Stimulated activated CD4-positive, alpha-beta T cell treated with anti-CD3 and anti-CD28 coated beads, Interleukin-1b, Interleukin-23, amount 100 ng/mL, for 24 hours (primary cell): ENCODE measurements at places on chromosomes 2 and 18.

GRCh38 chr18:58337686-58338085 is 291.2 kb downstream of the ALPK2 start:
- DNase-seq, result no peak

DNA sequence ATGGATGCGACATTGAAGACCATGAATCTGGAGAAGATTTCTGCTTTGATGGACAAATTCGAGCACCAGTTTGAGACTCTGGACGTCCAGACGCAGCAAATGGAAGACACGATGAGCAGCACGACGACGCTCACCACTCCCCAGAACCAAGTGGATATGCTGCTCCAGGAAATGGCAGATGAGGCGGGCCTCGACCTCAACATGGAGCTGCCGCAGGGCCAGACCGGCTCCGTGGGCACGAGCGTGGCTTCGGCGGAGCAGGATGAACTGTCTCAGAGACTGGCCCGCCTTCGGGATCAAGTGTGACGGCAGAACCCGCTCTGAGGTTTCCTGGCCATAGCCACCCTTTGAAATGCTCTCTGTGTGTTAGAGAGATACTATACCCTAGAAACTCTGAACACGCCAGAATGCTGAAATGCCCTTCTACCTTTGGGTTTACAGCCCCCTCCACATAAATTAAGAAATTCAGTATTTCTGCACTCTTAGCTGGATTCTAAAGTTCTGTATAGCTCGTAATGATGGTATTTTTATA is 659 bp downstream of the CHMP1B start:
- peak; percentile 7 for DNase-seq

- DNase-seq, result no peak
These were observed 171.3 kb upstream of the ID2 start for GRCh38 chr2:8510519-8510918.

DNA sequence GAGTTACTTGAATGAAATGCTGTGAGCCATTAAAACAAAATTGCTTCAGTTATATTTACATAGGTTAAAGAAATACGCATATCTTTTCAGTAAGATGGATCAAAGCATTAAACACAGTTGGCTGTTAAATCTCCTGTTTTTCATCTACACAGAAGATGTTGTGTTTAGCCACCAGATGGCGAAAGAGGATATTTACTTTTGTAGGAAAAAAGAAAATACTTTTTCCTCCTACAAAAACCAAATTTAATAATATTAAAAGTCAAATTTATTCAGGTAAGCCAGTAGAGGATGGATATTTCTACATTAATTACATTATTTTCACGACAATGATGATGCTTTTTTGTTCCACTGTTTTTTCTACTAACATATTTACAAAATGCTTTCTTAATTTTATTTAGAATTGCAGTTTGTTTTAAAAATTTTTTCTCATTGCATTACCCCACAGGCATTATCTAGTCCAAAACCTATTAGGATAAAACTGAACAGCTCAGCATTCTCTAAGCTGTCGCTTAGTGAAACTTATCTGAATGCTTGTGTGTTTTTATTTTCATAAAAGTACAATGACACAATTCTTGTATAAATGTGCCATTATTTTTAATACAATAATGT is 173.7 kb downstream of the ASXL3 start:
- DNase-seq, result no peak

- no peak for DNase-seq
These were observed 127.5 kb downstream of the LAMA3 start for GRCh38 chr18:23816740-23817139.

DNA sequence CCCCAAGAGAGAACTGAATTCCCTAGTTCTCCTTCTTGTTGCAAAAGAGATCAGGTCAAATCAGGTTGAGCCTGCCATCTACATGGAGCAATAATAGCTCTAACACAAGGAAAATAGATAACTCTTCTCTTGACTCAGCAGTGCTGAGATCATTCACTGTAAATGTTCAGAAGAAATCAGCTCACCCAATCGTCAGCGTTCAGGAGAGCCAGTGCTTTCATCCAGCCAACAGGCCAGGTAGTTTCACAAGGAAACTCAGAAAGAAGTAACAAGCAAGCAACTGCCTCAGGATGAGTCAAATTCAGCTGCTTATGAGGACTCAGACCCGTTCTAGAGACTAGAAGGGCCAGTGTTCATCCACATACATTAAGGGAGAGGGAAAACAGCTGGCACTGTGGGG is 5.9 kb downstream of the LMAN2L start:
- DNase-seq, result no peak

DNA sequence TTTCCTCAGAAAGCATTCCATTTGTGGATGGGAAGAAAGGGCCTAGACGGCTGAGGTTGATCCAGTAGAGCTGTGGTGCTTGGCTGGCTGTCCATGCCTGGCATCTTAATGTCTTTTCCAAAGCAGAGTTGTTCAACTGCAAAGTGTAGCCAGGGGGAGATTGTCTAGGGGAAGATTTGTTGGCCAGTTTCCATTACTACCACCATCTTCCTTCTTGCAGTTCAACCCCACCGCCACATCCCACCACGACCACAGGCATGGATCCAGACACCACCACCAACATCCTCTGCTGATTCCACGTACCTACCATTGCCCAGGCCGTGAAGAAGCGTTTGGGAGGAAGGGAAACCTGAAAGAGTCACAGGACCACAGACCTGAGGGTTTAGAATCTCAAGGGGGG is 50.7 kb upstream of the HAAO start:
- DNase-seq, result no peak

DNA sequence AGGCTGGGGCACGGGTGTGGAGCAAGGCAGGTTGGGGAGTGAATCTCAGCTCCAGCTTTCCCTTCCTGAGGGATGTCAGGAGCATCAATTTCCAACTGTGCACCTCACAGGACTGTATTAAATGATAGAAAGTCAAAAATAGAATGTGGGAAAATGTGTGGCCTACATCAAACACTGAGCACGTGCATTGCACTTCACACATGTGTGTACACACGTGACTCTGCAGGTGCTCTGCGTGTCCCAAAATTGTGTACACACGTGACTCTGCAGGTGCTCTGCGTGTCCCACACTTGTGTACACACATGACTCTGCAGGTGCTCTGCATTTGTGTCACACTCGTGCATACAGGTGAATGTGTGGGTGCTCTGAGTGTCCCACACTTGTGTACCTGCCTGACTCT is 577.2 kb upstream of the SALL3 start:
- no peak for DNase-seq

- DNase-seq, result no peak
These were observed 1635.9 kb upstream of the LRRTM1 start for GRCh38 chr2:81940266-81940955.
